ENCODE measurements at places on chromosomes 5 and 9.

DNA sequence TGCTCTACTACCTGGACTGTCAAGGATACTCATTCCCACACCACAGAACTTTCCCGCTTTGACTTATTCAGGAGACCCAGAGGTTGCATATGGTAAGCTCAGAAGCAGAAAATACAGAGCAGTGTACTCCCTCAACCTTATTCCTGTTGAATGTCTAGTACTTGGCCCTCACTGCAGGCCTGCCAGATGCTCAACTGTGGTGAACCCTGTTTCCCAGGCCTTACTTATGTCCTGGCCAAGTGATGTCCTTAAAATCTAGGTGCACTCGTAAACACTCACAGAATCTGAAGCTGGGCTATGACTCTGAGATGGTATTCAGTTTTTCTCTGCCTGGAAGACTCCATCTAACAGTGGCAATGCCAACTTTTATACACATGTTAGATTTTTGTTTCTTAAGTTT, 21.0 kb downstream of the DIAPH1 start:
- no peaks in the 10 kb centered on the region for H3K27me3 ChIP-seq
- H3K27ac ChIP-seq = no peak overlapping the region
- H3K4me1 ChIP-seq = no peaks in the 10 kb centered on the region
- no peak for DNase-seq
- no peaks in the 10 kb centered on the region for H3K36me3 ChIP-seq
- no peak overlapping the region for H3K4me3 ChIP-seq

DNA sequence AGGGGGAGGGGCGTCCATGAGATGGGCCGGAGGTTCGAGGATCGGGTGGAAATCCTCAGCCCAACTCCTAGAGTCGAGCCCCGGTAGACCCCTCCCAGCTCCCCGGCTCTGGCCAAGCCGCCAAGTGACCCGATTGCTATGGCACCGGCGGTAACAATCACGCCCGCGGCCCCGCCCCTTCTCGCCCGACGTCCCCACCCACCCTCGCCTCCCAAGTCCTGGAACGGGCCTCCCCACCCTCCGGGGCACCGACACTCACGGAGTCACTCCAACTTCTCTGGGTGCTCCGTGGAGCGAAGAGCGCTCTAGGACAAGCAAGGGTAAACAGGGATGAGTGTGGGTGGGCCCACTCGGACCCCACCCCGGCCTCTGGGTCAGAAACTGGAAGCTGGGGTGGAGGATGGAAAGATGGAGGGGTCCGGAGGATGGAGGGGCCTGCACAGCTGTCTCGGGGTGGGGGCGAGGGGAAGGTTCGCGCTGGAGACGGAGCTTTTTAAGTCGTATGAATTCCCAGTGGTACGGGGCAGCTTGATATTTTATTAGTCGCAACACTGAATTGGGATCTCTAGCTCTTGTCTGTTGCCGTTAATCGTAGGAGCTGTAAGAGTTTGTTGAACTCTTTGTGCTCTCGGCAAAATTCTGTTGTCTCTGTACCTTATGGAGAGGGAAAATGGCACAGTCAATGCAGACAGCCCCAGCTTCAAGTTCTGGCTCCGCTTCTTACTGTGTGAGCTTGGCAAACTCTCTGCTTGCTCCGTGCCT, at the start of gene SPACA9:
SPACA9 (plus strand) TSS at position 204 of the 762 bp plus-strand sequence. CDS start 5,050 bp downstream, outside the sequence.
- H3K4me1 ChIP-seq = no peaks in the 10 kb centered on the region
- H3K27ac ChIP-seq = no peak within 1 kb of the TSS

DNA sequence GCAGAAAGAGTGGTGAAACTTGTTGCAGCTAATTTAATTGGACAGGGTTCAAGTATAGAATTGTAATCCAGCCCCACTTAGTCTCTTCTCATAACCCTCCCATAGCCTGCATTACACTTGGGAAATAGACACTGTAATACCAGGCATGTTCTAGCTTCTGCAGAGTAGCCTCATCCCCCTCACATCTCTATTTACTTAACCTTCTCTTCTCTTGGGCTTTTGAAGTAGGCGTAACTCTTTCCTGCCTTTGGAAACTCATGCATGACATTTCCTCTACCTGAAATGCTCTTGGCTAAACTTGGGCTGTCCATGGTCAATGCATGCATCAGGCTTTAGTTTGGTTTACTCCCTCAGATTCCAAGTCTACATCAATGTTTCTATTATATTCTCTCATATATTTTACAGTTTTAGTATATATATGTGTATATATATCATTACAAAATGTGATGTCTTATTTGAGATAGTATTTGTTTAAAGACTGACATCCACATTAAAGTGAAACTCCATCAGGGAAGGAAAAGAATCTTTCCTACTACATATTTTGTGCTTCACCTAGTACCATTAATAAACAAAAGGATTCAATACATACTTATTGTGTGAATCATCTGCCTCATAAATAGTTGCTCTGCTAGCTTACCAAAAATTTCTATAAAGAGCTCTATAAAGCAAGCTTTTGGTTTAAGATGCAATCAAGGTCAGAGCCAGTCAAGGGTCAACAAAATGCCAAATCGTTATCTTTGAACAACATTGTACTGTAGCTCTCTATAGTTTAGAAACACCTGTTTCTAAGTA, 1158.0 kb downstream of the MAT2B start:
- H3K27me3 ChIP-seq = no peaks in the 10 kb centered on the region
- no peak overlapping the region for H3K4me3 ChIP-seq
- DNase-seq = no peak
- no peaks in the 10 kb centered on the region for H3K4me1 ChIP-seq

DNA sequence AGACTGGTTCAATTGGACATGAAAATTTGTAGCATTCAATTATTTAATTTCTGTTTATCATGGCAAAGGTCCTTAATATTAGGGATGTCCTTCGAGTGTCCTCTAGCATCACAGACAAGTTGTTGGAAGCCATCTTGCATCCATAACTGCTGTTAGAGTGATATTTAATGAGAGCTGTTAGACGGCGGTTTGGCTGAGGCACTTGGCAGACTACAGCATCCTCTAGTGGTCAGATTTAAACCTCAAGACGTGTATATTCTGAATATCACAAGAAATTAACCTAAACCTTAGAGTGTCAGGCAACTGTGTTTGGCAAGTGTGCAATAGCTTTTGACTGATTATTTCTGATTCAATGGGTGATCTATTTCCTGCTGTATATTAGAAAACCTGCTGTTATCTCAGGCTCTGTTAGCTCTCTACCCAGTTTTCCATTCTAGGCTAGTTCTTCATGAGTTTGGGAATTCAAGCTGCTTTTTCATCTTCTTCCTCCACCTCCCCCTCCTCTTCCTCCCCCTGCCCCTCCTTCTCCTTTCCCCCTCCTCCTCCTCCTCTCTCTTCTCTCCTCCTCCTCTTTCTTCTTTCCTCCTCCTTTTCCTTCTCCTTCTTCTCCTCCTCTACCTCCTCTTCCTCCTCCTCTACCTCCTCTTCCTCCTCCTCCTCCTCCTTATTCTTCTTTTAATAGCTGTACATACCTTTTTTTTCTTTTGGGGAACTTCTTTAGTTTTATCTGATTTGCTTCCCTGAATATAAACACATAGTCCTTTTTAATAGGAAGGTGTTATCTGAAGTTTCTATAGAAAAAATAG, 8.6 kb downstream of the SPINK1 start:
- H3K27ac ChIP-seq = no peak overlapping the region
- no peaks in the 10 kb centered on the region for H3K27me3 ChIP-seq
- DNase-seq = peak; percentile 71

GRCh38 chr9:72524820-72525540, 3.6 kb downstream of the TMC1 start:
- no peaks in the 10 kb centered on the region for H3K36me3 ChIP-seq
- H3K4me3 ChIP-seq = no peak overlapping the region
- peaks cover 2% of the 10 kb centered on the region for H3K4me1 ChIP-seq
- no peaks in the 10 kb centered on the region for H3K27me3 ChIP-seq
- no peak overlapping the region for H3K27ac ChIP-seq

DNA sequence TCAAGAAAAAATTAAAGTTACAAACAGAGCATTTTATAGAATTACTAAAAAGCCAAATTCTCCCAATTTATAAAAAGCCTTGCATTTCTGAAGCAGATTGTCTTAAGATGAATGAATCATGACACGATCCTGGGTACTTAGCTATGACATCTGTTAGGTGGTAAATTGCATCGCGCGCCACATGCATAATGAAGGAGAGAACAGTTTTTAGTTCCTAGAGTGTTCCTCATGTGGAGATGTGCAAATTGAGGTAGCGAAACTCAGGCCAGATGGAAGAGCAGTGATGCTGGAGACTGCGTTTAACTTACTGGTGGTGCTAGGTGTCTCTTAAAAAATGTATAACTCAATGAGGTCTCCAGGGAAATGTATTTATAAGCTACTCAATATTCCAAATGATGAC, 516.1 kb downstream of the EFNA5 start:
- no peaks in the 10 kb centered on the region for H3K4me1 ChIP-seq
- no peak overlapping the region for H3K4me3 ChIP-seq
- no peaks in the 10 kb centered on the region for H3K27me3 ChIP-seq
- H3K27ac ChIP-seq = no peak overlapping the region
- H3K36me3 ChIP-seq = no peaks in the 10 kb centered on the region
- no peak for DNase-seq

DNA sequence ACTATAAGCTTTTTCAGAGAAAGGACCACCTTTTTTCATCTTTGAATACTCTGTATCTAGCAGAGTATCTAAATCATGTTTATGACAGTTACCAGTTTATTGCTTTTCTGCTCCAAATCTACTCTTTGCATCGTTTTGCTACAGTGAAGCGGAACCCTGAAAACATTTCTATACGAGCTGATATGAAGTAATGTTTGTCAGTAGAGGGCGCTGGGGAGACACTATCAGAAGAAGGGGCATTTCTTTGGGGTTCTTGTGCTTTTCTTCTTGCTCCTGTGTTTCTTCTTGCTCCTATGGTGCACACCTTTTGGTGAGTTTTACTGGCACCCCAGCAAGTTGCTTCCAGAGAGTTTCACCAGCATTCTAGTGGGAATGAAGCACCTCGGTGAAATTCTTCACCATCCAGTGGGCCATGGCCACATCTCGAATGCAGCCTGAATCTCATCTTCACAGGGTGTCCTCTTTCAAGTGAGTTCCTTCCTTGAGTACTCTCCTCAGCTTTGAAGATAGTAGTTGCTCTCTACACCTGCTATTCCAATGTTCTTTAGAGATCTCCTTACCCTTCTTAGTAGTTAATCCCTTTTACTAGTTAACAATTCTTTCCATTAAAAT, 98.4 kb downstream of the FGF1 start:
- H3K27ac ChIP-seq = no peak overlapping the region
- no peaks in the 10 kb centered on the region for H3K36me3 ChIP-seq
- no peak overlapping the region for H3K4me3 ChIP-seq

- no peak overlapping the region for H3K27ac ChIP-seq
- no peak overlapping the region for H3K4me3 ChIP-seq
- H3K36me3 ChIP-seq = no peaks in the 10 kb centered on the region
- no peaks in the 10 kb centered on the region for H3K27me3 ChIP-seq
- no peaks in the 10 kb centered on the region for H3K4me1 ChIP-seq
These were observed 26.2 kb downstream of the GPR21 start for GRCh38 chr9:123059472-123060220.

GRCh38 chr9:112664531-112664930, 53.4 kb downstream of the INIP start:
- no peak for DNase-seq
- H3K27me3 ChIP-seq = no peaks in the 10 kb centered on the region
- H3K4me3 ChIP-seq = no peak overlapping the region
- H3K36me3 ChIP-seq = no peaks in the 10 kb centered on the region

DNA sequence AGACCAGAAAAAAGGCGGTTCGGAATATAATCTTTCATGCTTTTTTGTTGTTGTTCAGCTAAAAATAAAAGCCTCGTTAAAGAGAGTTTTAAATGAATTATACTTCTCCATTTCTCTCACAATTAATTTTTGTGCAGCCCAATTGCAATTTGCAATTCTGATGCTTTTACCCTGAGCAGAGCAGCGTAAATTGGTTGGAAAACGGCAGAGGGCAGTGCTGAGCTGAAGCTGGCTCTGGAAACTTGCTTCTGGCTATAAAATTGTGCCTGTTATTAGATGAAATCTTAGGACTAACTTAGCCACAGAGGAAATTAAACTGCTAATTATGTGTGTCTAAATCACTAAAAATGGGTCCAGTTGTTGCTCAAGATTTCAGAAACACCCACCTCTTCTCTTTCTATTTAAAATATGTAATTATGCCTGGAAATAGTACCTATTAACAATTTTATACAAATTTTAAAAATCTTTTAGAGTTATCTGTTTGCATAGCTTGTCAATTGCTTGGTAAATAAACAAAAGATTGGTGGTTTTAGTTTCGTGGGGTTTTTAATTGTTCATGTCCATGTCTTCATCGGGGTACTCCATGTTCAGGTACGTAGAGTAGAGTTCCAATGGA, 441.8 kb upstream of the TLE4 start:
- DNase-seq = peak; percentile 16
- H3K4me1 ChIP-seq = no peaks in the 10 kb centered on the region
- H3K36me3 ChIP-seq = no peaks in the 10 kb centered on the region

- no peak overlapping the region for H3K27ac ChIP-seq
- no peak for DNase-seq
- H3K27me3 ChIP-seq = no peaks in the 10 kb centered on the region
- no peak overlapping the region for H3K4me3 ChIP-seq
- no peaks in the 10 kb centered on the region for H3K4me1 ChIP-seq
- no peaks in the 10 kb centered on the region for H3K36me3 ChIP-seq
These were observed 31.7 kb upstream of the NXNL2 start for GRCh38 chr9:88503081-88503844.

DNA sequence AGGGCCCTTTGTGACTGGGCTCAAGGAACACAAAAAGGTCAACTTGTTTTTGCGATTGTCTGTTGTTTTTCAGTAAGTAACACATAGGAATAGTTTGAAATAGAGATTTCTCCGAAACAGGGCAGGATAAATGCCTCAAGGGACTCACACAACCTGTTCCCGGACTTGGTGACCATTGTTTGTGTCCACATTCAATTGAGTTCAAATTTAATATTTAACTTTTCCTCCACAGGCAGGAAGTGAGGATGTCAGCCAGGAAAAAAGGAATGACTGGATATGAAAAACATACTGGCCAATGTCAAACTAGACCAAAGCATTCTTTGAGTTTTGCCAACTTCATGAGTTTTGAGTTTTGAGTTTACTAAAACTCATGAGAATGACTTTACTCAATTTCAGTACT, 72.7 kb downstream of the SPATA31C2 start:
- H3K36me3 ChIP-seq = no peaks in the 10 kb centered on the region
- H3K27me3 ChIP-seq = no peaks in the 10 kb centered on the region
- DNase-seq = no peak
